Stimulated activated CD4-positive, alpha-beta T cell treated with anti-CD3 and anti-CD28 coated beads, Interleukin-4, amount 100 ng/mL, for 24 hours (primary cell): ENCODE measurements at places on chromosomes 1 and 21.

- no peak for DNase-seq
These were observed 97.1 kb downstream of the ENAH start for GRCh38 chr1:225555821-225556220.

DNA sequence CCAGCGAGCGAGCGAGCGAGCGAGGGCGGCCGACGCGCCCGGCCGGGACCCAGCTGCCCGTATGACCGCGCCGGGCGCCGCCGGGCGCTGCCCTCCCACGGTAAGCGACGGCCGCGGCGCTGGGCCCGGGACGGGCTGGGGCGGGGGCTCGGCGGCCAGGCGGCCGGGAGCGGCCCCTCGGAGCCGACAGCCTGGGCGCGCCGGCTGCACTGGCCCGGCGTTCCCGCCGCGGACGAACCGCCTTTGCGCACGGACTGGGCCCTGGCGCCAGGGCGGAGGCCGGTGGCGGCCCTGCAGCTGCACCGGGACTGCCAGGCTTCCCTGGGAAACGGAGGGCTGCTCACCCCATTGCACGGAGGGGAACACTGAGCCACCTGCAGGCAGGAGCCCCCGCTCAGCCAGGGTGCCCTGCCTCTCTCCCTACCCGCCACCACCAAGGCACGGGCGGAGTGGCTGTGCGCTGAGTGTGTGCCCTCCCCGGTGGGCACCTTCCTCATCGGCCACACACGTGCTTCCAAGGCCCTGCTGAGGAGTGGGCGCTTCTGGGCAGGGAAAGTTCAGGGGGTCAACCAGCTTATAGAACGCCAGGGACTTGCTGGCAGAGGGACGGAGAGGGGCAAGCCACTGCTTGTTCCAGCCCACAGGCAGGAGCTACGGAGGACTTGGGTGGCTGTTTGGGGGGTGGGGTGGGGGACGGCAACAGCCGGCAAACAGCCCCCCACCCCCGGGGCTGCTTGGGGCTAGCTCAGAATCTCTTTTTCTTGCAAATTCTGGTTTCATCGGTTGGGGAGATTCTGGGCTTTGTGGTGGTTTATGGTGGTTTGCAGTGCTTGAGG, 532 bp downstream of the CSF1 start:
- DNase-seq = no peak

GRCh38 chr1:184693011-184693410, 61.6 kb downstream of the EDEM3 start:
- no peak for DNase-seq

GRCh38 chr1:236395947-236396664, 2.0 kb downstream of the EDARADD start:
- peak; percentile 23 for DNase-seq

DNA sequence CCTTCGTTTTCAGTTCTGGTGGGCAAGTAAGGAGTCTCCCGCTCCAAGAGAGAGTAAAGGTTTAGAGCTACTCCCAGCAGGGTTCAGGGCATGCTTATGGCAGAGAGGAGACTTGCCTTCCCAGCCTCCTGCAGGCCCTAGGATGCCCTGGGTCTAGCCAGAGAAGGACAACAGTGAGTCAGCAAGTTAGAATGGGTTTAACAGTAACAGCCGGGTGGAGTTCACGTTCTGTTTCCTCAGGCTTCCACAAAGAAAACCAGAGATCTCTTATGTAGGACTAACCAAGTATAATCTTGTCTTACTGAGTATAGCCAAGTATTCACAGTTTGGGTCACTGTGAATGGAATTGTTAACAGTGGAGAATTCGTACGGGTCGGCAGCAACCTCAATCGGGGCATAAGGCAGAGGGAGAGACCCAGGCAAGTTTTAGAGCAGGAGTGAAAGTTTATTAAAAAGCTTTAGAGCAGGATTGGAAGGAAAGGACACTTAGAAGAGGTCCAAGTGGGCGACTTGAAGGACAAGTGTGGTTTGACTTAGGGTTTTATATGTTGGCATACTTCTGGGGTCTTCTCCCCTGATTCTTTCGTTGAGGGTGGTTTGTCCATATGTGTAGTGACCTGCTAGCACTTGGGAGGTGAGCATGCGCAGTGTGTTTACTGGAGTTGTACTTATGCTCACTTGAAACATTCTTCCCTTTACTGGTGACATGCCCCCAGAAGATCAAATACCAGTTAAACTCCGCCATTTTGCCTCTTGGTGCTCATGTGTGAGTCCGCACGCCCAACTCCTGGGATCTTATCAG, 4.5 kb downstream of the OVAAL start:
- no peak for DNase-seq
